ENCODE measurements at places on chromosomes 3 and 15.

DNA sequence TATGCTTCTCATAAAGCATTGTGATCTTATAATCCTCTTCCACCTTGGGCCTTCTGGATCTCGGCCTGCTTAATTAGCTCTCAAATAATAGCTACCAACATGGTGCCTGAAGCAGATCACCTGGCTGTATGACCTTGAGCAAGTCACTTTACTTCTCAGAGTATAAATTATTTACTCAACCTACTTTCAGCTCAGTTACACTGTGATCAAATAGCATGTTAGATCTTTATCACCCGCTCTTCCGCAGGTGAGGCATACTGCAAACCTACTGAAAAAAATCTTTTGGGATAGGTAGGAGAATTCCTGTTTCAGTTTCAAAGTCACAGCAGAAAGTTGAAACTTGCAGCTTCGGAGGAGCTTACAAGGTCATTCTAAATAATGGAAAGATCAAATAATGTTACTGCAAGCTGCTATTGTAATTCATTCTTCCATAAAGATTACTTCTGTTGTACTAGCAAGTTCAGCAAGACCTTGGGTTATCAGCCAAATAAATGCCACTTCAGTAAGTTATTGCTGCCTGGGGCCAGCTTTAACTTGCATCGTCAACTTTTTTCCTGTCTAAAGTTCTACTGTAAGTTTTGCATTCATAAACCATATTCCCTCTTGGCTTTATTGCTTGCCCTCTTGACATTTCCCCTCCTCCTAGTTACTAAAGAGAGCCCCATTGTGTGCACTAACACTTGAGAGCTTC is 268.4 kb upstream of the ATP11B start:
- no peak for DNase-seq

- no peak for DNase-seq
Observed at GRCh38 chr15:83767741-83768140, 113.8 kb downstream of the ADAMTSL3 start.

GRCh38 chr15:78712797-78713515 is 71.9 kb upstream of the CHRNB4 start:
- DNase-seq, result no peak

GRCh38 chr3:183427196-183427875 is 1.1 kb downstream of the MCF2L2 start:
- no peak for DNase-seq

- peak; percentile 61 for DNase-seq
Observed at GRCh38 chr3:73508330-73508954, 116.3 kb downstream of the PDZRN3 start.

GRCh38 chr15:79595995-79596622 is 164.0 kb downstream of the MINAR1 start:
- peak; percentile 16 for DNase-seq

GRCh38 chr3:45566196-45566595 is 28.4 kb upstream of the LIMD1 start:
- DNase-seq, result no peak

GRCh38 chr3:12461097-12461649 is 23.1 kb upstream of the TSEN2 start:
- DNase-seq, result no peak

DNA sequence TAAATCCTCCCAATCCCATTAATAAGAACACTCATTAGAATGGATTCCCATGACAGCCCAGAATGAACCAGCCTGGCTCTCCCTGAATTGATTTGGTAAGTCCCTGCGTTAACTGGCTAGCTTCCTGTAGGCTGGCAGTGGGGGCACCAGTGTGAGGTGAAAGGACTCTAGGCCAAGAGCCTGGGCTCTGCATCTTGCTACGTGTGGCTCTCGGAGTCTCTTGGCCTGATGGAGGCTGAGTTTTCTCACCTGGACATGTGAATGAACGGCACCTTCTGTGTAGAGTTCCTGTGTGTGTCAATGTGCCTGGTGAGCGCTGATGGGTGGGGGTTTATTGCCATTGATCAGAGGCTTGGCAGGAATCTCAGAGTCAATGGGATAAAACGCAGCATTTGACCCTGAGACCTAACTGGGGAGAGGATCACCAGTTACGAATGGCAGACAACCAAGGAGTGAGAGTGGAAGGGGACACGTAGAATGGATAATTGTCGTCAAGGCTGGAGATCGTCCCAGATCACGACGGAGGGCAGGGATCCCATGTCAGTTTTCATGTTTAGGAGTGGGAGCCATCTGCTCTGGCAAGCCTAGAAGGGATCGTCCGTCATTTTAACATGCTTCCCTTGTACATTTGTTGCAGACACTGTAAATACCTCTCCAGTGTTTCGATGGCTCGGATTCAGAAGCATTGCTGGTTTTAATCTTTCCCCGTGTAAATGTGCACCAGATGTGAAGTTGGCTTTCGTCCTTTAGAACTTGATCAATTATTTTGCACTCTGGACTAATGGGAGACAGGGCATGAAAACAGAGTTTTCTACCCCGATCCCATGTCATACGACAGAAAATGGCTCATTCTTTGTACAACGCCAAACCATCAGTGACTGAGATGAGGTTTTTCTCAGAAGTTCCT is 9.0 kb upstream of the KLF13 start:
- no peak for DNase-seq

DNA sequence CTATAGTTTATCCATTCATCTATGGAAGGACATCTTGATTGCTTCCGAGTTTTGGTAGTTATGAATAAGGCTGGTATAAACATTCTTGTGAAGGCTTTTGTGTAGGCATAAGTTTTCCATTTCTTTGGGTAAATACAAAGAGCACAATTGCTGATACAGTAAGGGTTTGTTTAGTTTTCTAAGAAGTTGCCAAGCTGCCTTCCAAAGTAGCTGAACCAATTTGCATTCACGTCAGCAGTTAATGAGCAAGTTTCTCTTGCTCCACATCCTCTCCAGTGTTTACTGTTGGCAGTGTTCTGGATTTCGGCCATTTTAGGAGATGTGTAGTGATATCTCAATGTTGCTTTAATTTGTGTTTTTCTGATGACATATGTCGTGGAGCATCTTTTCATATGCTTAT is 34.2 kb downstream of the GABRA5 start:
- no peak for DNase-seq

DNA sequence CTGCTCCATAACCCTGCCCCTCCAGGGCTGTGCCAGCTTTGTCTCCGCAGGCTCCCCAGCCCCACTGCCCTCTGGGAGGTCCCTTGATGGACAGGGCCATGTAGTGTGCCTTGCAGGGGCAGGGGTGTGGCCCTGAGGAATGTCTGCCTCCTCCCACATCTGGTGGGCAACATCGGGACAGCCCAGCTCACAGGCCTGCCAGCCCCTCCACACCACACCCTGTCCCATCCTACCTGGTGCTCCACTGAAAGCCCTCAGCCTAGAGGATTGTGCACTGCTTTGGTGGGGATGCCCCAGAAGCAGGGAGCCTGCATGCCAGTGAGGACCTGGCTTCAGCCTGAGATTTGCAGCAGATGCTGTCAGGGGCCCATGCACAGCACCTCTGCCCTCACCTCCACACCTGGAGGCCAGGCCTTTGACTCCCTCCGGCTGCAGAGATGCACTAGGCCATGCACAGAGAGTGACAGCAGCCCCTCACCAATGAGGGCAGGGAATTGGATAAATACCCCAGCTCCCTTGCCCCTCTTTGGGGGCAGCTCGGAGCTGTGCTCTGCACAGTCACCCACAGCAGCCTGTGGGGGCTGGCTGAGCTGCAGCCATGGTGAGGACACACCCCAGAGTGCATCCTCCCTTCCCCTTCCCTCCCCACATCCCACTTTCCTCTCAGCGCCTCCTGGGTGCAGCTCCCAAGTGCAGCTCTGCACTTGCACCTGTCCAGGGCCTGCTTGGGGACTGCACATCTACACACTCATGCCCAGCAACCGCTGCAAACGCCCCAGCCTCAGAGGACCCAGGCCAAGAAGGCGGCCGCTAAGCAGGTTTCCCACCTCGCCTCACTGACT is 2.7 kb downstream of the C3orf22 start:
- no peak for DNase-seq

DNA sequence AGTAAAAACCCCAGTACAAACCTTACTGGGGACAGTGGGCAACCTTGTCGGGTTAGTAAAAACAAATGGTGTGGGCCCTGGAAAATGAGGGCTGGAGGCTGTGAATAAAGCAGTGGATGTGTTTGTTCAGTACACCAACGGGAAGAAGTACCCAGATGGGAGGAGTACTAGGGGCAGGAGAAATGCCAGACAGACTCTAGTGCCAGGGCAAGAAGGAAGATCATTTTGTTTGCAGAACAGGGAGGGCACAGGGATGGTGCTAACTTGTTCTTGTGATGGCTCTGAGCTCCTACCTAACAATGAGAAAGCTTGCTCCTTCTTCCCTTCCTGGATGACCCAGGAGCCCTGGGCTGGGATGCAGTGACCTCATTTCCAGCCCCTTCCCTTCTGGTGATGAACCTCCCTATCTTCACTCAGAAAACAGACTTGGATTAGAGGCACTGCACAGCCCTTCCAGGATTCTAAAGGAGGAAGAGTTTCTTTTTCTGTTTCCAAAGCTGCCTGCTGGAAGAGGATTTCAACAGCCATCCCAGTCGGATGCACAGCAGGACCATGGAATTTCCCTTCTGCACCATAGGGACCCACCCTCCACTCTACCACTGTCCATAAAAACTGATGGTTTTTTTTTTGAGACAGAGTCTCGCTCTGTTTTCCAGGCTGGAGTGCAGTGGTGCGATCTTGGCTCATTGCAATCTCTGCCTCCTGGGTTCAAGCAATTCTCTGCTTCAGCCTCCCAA is 6.1 kb downstream of the RASSF1 start:
- no peak for DNase-seq

DNA sequence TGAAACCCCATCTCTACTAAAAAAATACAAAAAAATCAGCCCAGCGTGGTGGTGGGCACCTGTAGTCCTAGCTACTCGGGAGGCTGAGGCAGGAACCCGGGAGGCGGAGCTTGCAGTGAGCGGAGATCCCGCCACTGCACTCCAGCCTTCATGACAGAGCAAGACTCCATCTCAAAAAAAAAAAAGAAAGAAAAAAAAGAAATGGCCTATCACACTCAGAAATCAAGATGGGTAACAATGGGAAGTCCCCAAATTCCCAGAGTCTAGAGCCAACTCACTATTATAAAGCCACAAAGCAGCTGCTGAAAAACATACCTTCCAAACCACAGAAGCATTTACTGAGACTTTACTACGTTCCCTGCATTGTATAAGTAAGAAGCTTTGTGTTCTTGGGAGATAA is 7.5 kb downstream of the HDGFL3 start:
- no peak for DNase-seq

DNA sequence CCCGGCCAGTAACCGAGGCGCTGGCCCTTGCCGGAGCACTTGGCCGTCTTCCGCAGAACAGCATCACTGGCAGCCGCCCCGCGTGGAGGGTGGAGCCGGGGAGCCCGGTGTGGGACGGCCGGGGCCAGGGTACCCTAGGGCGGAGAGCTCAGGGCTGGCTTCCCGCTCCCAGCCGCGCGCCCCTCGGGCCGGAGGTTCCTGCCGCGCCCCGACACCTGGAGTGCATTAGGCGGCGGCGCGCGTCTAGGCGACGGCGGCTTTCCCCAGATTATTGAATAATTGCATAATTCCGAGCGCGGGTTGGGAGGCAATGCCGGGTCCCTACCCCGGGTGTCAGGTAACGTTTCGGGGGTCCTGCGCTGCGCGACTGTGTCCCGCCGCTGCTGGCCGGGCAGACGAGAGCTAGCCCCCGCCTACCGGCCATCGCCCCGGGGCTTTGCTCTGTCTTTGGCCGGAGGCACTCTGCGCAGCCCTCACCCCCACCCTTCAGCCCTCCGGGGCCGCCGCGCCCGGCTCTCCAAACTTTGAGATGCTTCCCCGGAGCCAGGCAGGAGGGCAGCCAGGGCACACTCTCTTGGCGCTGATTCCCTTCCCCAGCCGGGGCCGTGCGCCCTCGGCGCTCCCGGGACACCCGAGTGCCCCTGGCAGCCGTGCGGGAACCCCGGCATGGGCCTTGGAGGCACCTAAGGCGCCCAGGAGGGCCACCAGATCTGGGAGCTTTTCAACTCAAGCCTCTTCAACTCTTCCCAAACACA is 749 bp downstream of the ITGA11 start:
- DNase-seq, result peak; percentile 43

DNA sequence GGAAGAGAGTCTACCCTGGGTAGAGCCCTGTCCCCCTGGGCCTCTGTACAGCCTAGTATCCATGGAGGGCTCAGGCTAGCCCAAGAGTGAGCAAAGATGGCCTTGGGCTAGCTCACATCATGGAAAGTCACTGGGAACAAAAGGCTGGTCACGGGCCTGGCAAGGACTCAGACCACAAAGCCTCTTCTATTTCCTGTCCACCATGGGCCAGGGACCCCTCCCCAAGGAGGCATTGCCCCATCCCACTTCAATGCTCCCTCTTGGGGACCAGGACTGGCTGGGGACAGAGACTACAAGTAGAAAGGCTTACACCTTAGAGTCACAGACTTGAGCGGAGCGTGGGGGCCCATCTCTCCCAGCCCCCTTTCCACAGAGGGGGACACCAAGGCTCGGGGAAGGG is 16.9 kb downstream of the DUSP7 start:
- no peak for DNase-seq

DNA sequence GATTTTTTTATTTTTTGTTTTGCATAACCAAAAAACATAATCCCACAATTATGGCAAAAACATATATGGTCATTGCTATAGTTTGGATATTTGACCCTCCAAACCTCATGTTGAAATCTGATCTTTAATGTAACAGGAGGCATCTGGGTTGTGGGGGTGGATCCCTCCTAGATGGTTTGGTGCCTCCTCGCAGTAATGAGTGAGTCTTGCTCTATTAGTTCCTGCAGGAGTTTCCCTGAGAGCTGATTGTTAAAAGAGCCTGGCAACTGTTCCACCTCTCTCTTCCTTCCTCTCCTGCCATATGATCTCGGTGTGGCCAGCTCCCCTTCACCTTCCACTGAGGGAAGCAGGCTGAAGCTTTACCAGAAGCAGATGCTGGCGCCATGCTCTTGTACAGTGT is 33.2 kb upstream of the TRIM59 start:
- DNase-seq, result no peak

- no peak for DNase-seq
Observed at GRCh38 chr3:123449997-123450604, 1.2 kb upstream of the ADCY5 start.

GRCh38 chr3:129132097-129132866 is 10.7 kb upstream of the RAB43 start:
- no peak for DNase-seq

- no peak for DNase-seq
Observed at GRCh38 chr15:99738021-99738847, 5.0 kb upstream of the LYSMD4 start.

DNA sequence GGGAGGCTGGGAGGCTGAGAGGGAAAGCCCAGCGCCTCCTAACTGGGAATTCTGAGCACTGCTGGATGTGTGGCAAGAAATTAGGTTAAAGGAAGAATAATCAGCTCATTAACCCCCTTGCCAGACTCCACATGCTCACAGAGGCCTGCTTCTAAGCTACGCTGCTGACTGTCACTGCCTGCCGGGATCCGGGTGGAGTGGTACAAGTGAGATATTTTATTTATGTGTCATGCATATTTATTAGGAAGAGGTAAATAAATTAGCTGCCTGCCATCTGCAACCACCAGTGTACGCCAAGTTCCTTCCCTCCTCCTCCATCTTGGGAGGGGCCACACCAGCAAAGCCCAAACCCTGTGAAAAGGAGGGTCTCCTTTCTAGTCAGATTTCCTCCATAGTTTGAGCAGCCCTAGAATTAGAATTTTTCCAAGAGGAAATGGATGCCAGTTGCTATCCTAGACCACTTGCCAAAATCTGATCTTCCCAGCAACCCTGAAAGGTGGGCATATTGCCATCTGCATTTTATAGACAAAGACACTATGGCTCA is 43.5 kb upstream of the GRIP2 start:
- no peak for DNase-seq

- no peak for DNase-seq
Observed at GRCh38 chr3:188037195-188037718, 116.7 kb upstream of the LPP start.

GRCh38 chr15:96125721-96126415 is 204.6 kb upstream of the NR2F2 start:
- no peak for DNase-seq

Data from muscle of arm (tissue), 14 donors.